NCI-H524 (cell line): ENCODE measurements at places on chromosomes 12 and 14.

DNA sequence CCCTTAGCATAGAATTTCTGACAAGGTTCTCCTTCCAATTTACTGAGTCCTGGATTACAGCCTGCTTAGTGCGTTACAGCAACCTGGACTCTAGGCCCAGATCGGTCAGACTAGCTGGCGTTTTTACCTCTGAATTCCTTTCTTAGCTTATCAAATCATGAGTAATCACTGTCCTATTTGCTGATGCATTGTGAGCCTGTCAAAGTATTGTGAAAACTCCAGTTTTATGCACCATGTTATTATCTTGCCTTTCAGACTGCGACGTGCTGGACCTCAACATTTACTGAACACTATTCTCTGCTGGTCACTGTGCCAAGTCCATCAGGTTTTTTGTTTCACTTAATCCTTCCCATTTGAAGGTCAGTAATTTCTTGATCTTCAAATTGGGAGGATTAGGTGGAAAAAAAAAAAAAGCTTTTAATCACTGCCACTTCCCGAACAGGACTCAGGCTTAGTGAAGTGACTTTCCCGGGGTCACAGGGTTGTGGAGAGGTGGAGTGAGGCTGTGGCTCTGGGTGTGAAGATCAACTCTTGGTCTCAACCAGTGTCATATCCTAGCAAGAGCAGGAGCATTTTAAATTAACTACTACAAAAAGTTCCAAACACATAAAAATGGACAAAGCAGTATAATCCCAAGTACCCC lies 31.2 kb downstream of the FBXO21 start:
- DNase-seq = no peak

DNA sequence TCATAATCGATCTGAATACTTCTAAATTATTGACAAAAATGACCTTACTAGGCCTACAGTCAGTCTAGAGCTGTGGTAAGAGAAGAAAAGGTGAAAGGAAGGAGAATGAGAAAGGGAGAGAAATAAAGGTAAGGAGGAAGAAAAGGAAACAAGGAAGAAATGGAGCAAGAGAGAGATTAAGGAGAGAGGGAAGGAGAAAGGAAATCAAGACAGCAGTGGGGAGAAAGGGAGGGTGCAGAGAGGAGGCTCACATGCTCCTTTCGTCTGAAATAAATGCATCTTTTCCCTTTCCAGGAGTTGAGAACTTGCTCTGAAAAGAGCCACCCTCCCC lies 3.7 kb downstream of the RNASE9 start:
- no peak for DNase-seq

DNA sequence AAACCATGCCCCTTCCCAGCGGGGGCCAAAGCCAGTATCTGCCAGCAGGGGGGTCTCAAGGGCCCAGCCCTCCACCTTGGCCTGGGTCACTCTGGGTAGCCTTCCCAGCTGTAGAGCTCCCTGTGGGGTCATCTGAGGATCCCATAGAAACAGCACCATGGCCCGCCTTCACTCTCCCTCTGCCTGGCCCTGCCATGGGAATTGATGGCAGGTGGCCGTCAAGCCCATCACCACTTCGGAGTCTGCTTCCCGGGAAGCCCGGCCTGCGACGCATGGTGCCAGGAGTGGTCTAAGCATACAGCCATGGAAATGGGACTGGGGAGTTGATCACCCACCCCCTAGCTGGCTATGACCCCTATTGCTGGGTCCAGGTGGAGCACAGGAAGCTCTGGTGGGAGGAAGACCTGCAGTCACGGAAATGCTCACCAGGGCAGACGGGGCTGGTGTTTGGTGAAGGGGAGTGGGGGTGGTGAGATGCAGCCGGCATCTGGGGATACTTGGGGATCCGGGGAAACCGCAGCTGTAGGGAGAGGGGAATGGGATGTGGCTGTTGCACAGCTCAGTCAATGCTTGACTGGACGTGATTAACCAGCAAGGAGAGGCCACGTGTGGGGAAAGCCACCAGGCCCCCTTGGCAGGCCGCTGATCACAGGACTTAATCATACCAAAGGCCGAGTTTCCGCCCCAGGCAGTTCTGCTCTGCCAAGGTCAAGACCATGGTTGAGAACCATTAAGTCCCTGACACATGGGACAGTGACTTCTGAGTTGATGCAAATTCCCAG lies 52.2 kb upstream of the DIO3 start:
- no peak for DNase-seq

GRCh38 chr12:88566430-88566829 lies 13.8 kb downstream of the KITLG start:
- DNase-seq = no peak

DNA sequence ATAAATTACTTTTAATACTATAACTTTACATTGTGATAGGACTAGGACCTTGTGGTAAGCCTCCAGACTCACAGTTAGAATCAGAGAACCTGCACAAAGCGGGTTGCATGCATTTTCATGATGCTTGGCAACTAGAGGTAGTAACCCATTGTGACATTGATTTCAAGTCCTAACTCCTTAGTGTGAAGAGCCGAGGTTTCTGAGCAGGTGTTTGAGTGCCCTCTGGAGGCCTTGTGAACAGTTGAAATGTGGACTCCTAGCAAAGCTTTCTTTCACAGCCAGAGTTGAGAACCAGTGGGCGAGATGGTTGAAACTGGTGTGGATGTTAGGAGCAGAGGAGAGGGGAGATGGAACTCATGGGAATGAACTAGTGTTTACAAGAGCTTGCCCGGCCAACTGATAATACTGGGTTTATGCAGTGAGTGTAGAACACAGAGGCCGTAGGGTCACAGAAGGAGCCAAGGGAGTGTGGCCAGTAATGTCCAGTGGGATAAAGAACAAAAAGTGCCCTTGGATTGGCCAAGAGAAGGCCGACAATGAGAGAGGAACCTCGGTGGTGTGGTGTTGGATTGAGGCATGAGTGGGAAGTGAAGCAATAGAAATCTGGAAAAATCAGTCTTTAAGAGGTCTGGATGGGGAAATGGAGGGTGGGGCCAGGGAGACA lies 10.9 kb downstream of the ZNF664 start:
- DNase-seq = peak; percentile 70

DNA sequence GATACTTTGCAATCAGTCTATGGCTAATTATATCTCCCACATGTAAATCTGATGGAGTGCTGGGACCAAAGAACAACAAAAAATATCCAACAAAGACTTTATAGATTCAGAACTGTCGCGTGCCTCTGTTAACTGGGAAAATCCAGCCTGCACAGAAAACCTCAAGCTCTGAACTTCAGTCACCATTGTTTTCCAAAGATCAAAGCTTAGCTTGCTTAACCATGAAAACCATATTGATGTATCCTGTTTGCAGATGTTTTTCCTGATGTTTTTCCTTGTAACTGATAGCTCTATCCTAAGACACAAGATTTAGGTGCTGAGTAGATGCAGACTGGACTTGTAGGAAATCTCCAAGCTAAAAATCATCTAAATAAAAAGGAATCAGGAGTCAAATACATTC lies 163.7 kb downstream of the GXYLT1 start:
- no peak for DNase-seq

DNA sequence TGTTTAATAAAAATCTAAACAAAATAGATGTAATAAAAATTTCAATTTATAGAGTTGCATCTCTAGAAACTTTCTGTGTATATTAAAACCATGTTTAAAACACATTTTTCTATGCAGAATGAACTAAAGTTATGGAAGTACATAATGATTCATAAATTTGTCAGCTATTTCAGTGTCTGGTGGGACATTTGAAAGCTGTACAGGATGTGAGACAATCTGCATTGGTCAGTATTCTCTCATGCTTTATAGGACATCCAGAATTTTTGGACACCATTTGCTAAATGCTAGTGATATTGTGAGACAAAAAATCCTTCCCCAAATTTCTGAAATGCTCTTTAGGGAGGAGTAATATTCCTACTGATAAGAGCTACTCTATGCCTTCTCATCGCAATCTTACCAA lies 13.3 kb downstream of the GPR135 start:
- no peak for DNase-seq
